ENCODE measurements at places on chromosomes 3 and 15.

- no peak for DNase-seq
These were observed 34.1 kb downstream of the ADAM10 start for GRCh38 chr15:58715266-58715917.

GRCh38 chr3:120460862-120461261 lies 10.1 kb upstream of the FSTL1 start:
- no peak for DNase-seq

GRCh38 chr15:31128919-31129768 lies 27.6 kb upstream of the TRPM1 start:
- DNase-seq: peak; percentile 58

- no peak for DNase-seq
These were observed 199.1 kb downstream of the LRRN1 start for GRCh38 chr3:3998140-3998922.

- no peak for DNase-seq
These were observed 85.8 kb downstream of the SNRK start for GRCh38 chr3:43372007-43372740.

DNA sequence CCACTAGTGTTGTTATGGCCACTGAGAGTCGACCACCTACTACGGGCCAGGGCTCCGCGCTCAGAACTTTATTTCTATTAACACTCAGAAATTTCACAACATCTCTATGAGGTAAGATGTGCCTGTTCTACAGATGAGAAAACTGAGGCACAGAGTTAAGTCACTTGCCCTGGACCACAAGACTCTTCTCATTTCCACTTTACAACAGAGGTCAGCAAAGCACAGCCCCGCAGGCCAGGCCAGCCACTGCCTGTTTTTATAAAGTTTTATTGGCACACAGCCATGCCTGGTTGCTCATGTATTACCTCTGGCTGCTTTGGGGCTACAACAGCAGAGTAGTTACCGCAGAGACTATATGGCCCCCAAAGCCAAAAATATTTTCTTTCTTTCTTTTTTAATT lies 503.6 kb downstream of the SHQ1 start:
- no peak for DNase-seq

DNA sequence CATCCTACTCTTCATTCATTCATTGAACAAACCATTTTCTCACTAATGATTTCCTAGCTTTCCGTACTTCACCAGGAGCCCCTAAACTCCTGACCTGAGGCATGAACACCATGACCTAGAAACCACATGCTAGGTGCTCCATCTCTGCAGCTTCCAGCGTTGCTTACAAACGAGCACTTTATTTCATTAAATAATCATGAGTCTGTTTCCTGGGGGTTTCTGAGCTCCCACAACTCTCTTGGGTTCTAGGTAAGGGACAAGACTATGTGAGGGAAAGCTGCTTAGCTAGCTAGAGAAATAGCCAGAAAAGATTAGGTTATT lies 1.3 kb downstream of the MAP2K1 start:
- no peak for DNase-seq

GRCh38 chr3:38471260-38471857 lies 17.7 kb downstream of the ACVR2B start:
- DNase-seq: no peak

DNA sequence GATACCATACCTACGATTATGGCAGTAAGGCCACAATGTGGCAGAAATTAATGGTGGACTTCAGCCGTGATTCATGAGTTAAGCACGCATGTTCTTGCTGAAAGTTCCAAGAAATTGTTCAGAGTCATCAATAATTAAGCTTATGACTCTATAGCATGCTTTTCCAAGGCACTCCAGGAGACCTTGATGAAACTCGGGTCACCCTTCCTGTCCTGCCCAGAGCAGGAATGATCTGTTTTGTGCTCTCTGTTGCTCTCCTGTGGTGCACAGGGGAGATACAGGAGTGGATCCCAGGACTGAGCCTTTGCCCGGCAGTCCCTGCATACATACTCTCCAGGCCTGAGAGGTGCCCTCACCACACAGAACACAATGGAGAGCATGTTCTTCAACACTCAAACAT lies 141.6 kb upstream of the SLC2A2 start:
- no peak for DNase-seq

DNA sequence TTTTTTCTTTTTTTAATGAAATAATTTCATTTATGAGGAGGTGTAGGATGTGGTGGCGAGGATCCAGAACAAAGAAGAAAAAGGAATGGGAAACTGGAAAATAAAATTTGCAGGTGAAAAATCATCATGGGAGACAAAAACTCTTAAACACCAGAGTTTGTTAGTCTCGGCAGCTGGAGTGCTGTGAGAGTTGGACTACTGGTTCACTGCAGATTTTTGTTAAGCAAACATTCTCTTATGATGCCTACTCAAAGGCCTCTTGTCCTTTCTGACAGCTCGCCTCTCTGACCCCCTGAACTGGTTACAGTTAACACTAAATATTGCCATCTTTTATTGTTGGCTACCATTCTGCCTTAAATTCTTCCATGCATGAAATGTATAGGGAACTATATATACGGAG lies 152.4 kb upstream of the DPH6 start:
- DNase-seq: no peak

DNA sequence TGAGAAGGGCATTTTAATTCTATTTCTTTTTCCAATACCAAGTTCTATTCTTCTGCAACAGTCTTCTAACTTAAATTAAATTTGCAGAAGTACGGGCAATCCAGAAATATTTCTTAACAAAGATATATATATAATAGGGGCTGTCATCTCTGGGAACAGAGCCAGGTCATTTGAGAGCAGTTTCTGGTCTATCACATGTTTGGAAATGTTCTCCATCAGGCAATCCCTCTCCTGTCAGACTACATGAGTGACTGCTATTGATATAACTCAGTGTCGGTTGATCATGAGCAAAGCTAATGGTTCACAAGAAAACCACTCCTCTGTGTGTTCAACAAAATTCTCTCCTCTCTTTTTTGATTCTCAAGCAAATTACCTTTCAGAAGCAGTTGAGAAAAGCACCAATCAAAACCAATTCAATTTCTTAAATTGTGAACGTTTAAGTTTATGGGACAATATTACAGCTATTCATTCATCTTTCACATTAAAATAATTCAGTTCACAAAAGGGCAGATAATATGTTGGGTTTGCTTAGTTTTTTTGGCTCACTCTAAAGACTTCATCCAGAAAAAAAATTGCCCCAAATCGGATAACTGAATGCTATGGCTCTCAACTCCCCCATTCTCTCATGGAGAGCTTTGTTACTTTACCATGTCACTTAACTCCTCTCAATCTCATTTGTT lies 152.9 kb upstream of the TGFBR2 start:
- no peak for DNase-seq

- DNase-seq: no peak
These were observed 18.1 kb downstream of the CSPG4 start for GRCh38 chr15:75694241-75695182.

GRCh38 chr3:11903447-11903846 lies 56.8 kb upstream of the TAMM41 start:
- no peak for DNase-seq

- DNase-seq: no peak
These were observed 158.4 kb upstream of the CHRNA7 start for GRCh38 chr15:31871887-31872281.

GRCh38 chr3:53160061-53160659 lies 849 bp upstream of the PRKCD start:
- DNase-seq: no peak

- no peak for DNase-seq
These were observed 82.1 kb downstream of the EEFSEC start for GRCh38 chr3:128235207-128235926.

GRCh38 chr15:40763801-40764628 lies at the start of gene GCHFR:
Gene GCHFR (plus strand): TSS chr15:40764068. CDS start chr15:40764181, 113 bp downstream.
- DNase-seq: peak; percentile 52

DNA sequence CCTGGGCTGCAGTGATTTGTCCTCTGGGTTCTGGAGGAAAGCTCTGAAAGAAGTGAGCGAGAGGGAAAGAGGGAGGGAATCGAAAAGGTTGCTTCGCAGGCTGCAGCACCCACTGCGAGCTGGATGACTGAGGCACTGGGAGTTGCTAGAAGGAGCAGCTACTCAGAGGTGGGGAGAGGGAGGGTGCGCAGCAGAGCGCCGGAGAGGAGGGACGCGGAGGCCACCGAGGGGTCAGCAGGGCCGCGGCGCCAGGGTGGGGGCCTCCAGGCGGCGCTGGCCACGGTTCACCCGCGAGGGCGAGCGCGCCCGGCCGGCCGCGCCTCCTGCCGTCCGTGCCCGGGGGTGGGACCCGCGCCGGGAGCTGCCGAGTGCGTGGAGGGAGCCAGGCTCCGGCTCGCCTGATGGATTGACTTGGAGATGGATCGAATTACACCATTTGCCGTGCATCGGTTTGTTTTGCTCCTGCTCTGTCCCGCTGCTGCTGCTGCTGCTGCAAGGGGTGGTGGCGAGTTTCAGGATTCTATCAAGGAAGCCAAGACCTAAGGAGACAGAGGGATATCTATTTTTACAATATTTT lies at the start of gene SEMA6D:
TSS of gene SEMA6D (plus strand) at position 470 of the 577 bp plus-strand sequence. CDS start 42,294 bp downstream, outside the sequence.
- DNase-seq: no peak

- DNase-seq: no peak
These were observed 31.4 kb upstream of the PRTG start for GRCh38 chr15:55774113-55774970.

- DNase-seq: no peak
These were observed 32.1 kb downstream of the BUB1B start for GRCh38 chr15:40192942-40193341.
